Dermis lymphatic vessel endothelial cell (primary cell): ENCODE measurements at places on chromosomes 2 and 18. TPM values are rescaled to one million over a fixed set of nuclear protein-coding genes. Genes with fewer than 3 reads are reported as not detected.

Gene ASTL
- total RNA-seq = not detected in 2 replicates

Gene CCDC141
- total RNA-seq = 1.7 and 3.7 TPM in 2 replicates

Gene FEV
- total RNA-seq = not detected in 2 replicates

Gene ALLC
- not detected in 2 replicates for total RNA-seq

Gene AKAIN1
- not detected in 2 replicates for total RNA-seq

Gene FAM110C
- under 0.01 and 0.17 TPM in 2 replicates for total RNA-seq

Gene NDUFAF7
- total RNA-seq = 9.1 and 14.3 TPM in 2 replicates

Gene RFX8
- total RNA-seq = 0.11 and 0.17 TPM in 2 replicates

Gene ZNF385B
- not detected in 2 replicates for total RNA-seq

Gene DNAH7
- under 0.01 TPM in 2 replicates for total RNA-seq

Gene CNGA3
- total RNA-seq = not detected in 2 replicates

Gene POTEI
- total RNA-seq = 0.17 and 0.98 TPM in 2 replicates

Gene ABCA12
- total RNA-seq = not detected in 2 replicates

Gene CTDSP1
- total RNA-seq = 75.3 and 77.3 TPM in 2 replicates

Gene PLGLB1
- 0.11 and 1.7 TPM in 2 replicates for total RNA-seq

Gene KCNF1
- total RNA-seq = 3.4 and 7.3 TPM in 2 replicates

Gene DLGAP1
- total RNA-seq = 0.09 and 0.11 TPM in 2 replicates

Gene COLEC11
- total RNA-seq = 0.43 and 0.65 TPM in 2 replicates
